ENCODE measurements at places on chromosomes 6 and 20.

DNA sequence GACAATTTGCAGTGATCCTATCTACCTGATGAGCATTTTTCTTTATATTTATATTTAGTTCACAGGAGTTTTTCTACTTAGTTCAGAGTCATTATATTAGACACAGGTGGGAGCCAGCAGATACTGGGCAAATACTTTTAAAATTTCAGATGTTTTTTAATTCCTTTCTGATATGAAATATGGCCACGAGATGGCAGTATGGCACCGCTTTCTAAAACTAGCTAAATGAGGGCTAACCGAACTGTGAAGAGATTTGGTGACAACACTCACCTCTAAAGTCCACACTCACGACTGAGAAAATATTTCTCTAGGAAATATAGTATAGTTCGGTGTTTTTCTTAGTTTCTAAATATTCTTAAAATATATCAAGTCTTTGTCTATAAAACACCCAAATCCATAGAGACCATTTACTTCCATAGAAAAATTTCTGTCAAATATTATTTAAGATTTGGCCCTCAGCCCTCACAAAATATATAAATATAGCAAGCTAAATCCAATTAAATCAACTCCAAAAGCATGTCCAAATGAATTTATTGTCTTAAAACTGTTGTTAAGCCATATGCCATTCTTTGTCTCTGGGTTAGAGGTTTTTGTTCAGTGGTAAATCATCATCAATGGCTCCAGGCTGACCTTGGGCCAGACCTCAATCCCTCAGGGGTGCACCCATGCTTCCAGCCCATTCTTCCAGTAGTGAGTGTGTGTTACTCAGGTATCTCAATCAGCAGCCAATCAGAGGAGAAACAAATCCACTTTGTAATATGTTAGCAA, 63.6 kb downstream of the HUS1B start:
- no peak for DNase-seq

- DNase-seq: no peak
Observed at GRCh38 chr6:107124934-107125348, 9.6 kb upstream of the BEND3 start.

DNA sequence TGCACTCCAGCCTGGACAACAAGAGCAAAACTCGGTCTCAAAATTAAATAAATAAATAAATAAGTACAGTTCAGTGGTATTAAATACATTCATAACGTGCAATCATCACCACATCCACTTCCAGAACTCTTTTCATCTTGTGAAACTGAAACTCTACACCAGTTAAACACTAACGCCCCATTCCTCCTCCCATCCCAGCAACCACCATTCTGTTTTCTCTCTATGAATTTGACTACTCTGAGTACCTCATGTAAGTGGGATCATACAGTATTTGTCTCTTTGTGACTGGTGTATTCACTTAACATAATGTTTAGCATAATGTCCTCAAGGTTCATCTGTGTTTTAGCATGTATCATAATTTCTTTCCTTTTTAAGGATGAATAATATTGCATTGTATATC, 29.1 kb upstream of the SCML4 start:
- DNase-seq: peak; percentile 42

DNA sequence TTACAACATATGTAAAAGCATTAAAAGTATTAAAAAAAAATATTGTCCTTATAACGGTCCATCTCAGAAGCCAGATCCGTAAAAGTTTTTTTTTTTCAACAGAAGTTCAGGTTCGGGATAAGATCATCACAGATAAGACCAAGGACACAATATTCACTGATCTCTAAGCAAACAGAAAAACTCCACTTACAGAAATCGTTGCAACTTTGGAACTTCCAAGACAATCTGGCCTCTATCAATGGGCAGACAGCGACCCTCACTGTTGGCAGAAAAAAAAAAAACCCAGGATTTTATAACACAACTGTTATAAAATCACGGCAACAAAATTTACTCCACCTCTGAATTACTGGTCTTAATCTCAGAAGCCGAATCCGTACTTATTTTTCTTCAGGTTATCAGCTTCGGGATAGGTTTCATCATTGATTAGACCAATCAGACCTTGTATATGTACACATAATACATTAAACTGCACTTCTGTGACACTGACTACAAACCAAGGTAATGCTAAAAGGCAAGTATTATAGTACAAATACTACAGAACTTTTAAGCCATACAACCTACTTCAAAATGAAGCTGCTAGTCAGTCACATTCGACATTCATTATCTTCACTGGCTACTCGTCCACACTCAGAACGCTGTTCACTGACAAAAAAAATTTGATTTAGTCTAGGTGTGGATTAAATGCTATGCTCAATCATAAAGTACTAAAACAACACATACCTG, 34.7 kb upstream of the SYNCRIP start:
- DNase-seq: no peak

GRCh38 chr6:6460416-6460815, 128.1 kb upstream of the LY86 start:
- no peak for DNase-seq

GRCh38 chr6:7673063-7673536, 52.8 kb upstream of the BMP6 start:
- DNase-seq: no peak

- DNase-seq: no peak
Observed at GRCh38 chr20:46171909-46172308, 53.8 kb downstream of the CD40 start.

All from esophagus muscularis mucosa (tissue), 4 donors.